ENCODE measurements at places on chromosomes 6 and 20. TPM values are rescaled to one million over a fixed set of nuclear protein-coding genes. Genes with fewer than 3 reads are reported as not detected.

DNA sequence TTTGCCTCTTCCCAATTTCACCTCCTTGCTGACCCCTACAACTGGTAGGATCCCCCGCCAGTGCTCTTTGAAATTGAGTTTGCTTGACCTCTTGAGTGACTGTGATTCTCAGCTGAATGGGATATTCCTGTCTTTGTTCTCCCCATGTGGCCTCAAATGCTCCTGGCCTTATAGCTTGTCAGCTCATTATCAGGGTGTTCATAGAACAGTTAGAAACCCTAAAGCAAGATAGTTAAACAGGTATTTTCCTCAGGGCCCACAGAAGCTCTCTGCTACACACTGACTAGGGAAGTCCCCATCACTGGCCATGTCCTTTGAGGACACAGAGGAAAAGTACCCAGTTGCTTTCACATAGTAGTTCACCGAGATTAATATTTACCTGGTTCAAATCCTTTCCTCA, 211.5 kb upstream of the DTNBP1 start:
- no peak overlapping the region for H3K4me3 ChIP-seq
- DNase-seq: no peak
- peaks cover 7% of the 10 kb centered on the region for H3K27me3 ChIP-seq
- peaks cover 24% of the 10 kb centered on the region for H3K4me1 ChIP-seq
- H3K27ac ChIP-seq: no peak overlapping the region

GRCh38 chr20:25320035-25320800, 70.4 kb downstream of the ABHD12 start:
- no peaks in the 10 kb centered on the region for H3K27me3 ChIP-seq
- H3K27ac ChIP-seq: no peak overlapping the region
- H3K4me1 ChIP-seq: peaks cover 2% of the 10 kb centered on the region
- H3K36me3 ChIP-seq: peaks cover 10% of the 10 kb centered on the region
- H3K4me3 ChIP-seq: no peak overlapping the region

The ATP6V1G2 gene
- 2.1 TPM for total RNA-seq

The SPINT3 gene
- total RNA-seq: not detected

DNA sequence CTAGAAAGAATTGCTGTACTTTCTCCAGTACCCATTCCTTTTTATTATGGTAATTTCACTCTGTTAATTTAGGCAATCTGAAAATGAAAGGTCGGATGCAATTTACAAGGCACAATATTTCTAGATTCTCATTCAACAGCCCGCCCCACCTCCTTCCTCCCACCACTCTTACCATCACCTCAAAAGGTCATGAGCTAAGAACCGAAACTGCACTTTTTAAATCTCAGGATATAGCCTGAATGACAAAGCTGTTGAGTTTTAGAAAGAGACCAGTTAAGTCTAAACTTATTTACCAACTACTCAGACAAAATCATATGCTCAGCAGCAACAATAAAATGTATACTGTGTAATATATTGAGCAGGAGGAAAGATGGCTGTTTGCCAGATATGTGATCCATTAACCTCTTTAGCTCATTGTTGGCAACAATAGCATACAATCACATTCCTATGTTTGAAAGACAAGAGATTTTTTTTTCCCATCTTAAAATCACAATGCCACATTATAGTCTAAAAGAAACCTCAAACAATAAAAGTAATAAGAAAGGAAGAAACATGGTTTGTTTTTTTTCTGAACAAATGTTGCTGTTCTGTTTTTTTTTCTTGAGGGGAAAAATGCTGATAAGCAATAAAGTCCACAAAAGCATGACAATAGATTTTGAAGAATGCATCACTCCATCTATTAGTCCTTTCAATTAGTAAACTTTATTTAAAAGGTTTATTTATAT, 1.6 kb upstream of the HS3ST5 start:
- DNase-seq: no peak
- no peak overlapping the region for H3K27ac ChIP-seq
- H3K36me3 ChIP-seq: no peaks in the 10 kb centered on the region
- no peak overlapping the region for H3K4me3 ChIP-seq
- peaks cover 2% of the 10 kb centered on the region for H3K4me1 ChIP-seq

DNA sequence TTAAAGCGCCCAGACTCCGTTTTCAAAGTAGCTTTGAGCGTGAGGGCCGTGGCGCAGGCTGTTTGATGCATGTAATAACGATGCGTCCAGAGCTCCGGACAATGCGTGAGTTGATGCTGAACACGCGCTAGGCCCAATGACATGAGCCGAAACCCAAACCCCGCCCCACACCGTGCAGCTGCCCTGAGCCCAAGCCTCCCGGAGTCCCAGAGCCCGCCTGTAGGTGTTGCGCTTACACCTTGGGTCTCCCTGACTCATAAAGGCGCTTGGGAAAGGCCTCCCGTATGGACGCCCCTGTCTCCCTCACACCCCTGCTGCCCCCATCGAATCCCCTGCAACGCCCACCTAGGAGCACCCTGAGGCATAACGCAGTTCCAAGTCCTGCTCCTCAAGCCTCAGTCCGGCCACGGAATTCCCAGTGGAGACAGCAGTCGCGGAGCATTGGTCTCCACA, 87.6 kb downstream of the ERMARD start:
- H3K4me3 ChIP-seq: no peak overlapping the region
- no peak for DNase-seq
- H3K27ac ChIP-seq: no peak overlapping the region
- no peaks in the 10 kb centered on the region for H3K36me3 ChIP-seq
- H3K4me1 ChIP-seq: no peaks in the 10 kb centered on the region

The SLC17A2 gene
- total RNA-seq: 0.07 TPM

The FRK gene
- total RNA-seq: 0.05 TPM

- peak; percentile 53 for DNase-seq
- H3K36me3 ChIP-seq: peaks cover 6% of the 10 kb centered on the region
- peak overlapping the region; percentile 61 for H3K27ac ChIP-seq
- no peaks in the 10 kb centered on the region for H3K27me3 ChIP-seq
Observed at GRCh38 chr6:90347411-90347851, 50.8 kb upstream of the BACH2 start.

DNA sequence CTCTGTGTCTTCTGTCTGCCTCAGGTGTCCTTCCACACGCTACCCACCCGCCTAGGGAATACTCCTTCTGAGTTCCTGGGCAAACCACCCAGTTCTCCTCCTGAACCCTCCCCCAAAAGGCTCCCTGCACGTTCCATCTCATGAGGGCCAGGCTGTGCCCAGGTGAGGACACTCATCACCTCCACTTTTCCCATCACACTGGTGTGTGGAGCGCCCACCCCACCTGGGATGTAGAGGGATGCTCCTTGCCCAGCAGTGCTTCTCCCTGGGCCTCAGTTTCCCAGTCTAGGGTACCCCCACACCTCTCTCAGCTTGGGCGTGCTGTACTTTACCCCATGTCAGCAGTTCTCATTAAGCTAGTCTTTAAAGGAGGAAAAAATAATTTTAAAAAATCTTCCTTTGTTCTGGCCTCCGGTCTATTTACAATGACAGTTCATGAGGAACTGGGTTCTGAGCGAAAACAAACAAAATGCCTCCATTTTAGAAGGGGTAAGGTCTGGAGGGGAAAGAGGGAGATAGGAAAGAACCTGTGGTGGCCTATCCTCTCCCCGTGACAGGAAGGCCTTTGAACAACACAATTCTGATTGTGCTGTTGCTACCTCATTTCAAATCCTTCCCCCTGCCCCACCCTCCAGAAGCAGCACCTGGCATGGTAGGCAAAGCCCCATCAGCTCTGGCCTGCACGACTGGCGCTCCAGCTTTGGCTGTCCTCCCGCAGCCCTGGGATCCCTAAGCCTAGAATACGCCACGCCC, 1.7 kb upstream of the C20orf203 start:
- H3K27ac ChIP-seq: no peak overlapping the region
- H3K27me3 ChIP-seq: no peaks in the 10 kb centered on the region
- H3K4me1 ChIP-seq: peaks cover 14% of the 10 kb centered on the region
- no peaks in the 10 kb centered on the region for H3K36me3 ChIP-seq
- no peak overlapping the region for H3K4me3 ChIP-seq

- DNase-seq: no peak
- H3K27ac ChIP-seq: no peak overlapping the region
- no peaks in the 10 kb centered on the region for H3K36me3 ChIP-seq
- H3K27me3 ChIP-seq: peaks cover 2% of the 10 kb centered on the region
- no peak overlapping the region for H3K4me3 ChIP-seq
- no peaks in the 10 kb centered on the region for H3K4me1 ChIP-seq
Observed at GRCh38 chr6:133262804-133263203, 21.6 kb downstream of the EYA4 start.

DNA sequence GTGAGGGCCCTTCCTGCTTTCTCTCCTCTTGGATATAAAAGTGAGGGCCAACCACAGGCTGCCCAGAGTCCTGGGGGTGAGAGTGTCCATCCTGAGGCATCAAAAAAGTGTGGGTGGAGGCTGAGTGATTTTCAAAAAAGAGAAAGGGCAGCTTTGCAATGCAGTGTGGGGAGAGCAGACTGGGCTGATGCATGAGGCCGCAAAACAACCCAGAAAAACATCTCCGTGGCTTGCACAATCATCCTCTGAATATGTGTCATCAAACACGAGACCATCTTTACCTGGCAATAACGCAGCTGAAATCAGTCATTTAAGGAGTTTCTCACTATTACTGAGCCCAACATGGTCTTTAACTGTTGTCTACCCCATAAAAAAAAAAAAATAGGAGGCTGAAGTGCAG, 191.2 kb upstream of the SOX4 start:
- no peak overlapping the region for H3K27ac ChIP-seq
- peaks cover 13% of the 10 kb centered on the region for H3K4me1 ChIP-seq

The NOX3 gene
- not detected for total RNA-seq

The C6orf136 gene
- 26.5 TPM for total RNA-seq

GRCh38 chr6:135993361-135993760, 141.9 kb downstream of the PDE7B start:
- H3K4me1 ChIP-seq: no peaks in the 10 kb centered on the region
- DNase-seq: no peak
- peaks cover 2% of the 10 kb centered on the region for H3K27me3 ChIP-seq
- no peak overlapping the region for H3K4me3 ChIP-seq

The DNMT3B gene
- 1.6 TPM for total RNA-seq

DNA sequence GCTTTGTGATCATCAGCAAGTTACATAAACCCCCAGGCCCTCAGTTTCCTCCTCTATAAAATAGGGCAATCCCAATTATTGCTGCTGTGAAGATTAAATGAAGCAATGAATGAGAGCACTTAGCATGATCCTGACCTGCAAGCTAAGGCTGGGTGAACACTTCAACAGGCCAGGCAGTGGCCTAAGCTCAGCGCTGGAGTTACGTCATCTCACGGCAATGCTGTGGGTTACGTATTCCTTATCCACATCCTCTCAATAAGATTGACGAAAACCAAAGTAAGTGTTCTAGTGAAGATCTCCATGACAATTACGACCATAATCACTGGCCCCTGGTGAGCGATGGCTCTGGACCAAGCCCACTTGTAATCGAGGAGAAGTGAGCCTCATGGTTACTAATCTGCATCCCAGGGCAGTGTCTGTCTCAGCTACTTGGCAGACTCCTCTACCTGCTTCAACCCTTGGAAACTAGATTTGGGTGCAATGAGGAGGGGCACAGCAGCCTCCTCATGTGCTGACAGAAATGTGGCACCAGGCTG, 274.1 kb upstream of the ARID1B start:
- H3K4me3 ChIP-seq: no peak overlapping the region
- DNase-seq: no peak
- H3K36me3 ChIP-seq: no peaks in the 10 kb centered on the region
- H3K27me3 ChIP-seq: peaks cover 1% of the 10 kb centered on the region
- no peaks in the 10 kb centered on the region for H3K4me1 ChIP-seq
- H3K27ac ChIP-seq: no peak overlapping the region

GRCh38 chr20:407953-408842, at the start of gene RBCK1:
Gene RBCK1 (plus strand): TSS chr20:408299. CDS start chr20:408758, 459 bp downstream.
- H3K4me3 ChIP-seq: peak within 1 kb of the TSS; percentile 79
- H3K27ac ChIP-seq: peak within 1 kb of the TSS; percentile 87
- peaks cover 41% of the 10 kb centered on the region for H3K36me3 ChIP-seq
- peak; percentile 94 for DNase-seq
- no peaks in the 10 kb centered on the region for H3K27me3 ChIP-seq

- no peaks in the 10 kb centered on the region for H3K27me3 ChIP-seq
- no peak overlapping the region for H3K4me3 ChIP-seq
- peaks cover 67% of the 10 kb centered on the region for H3K36me3 ChIP-seq
- H3K27ac ChIP-seq: no peak overlapping the region
- DNase-seq: no peak
- peaks cover 30% of the 10 kb centered on the region for H3K4me1 ChIP-seq
Observed at GRCh38 chr6:33686981-33687975, 24.2 kb downstream of the UQCC2 start.

The FAM209B gene
- total RNA-seq: 0.43 TPM

GRCh38 chr20:44759595-44759994, 13.9 kb downstream of the KCNK15 start:
- no peak overlapping the region for H3K27ac ChIP-seq
- no peak for DNase-seq
- H3K36me3 ChIP-seq: no peaks in the 10 kb centered on the region
- no peaks in the 10 kb centered on the region for H3K4me1 ChIP-seq
- H3K4me3 ChIP-seq: no peak overlapping the region

The CST7 gene
- 10.7 TPM for total RNA-seq

The HLA-DOB gene
- total RNA-seq: 1.6 TPM

GRCh38 chr6:101747716-101748115, 354.2 kb downstream of the GRIK2 start:
- DNase-seq: no peak
- no peaks in the 10 kb centered on the region for H3K36me3 ChIP-seq
- H3K27me3 ChIP-seq: no peaks in the 10 kb centered on the region
- no peak overlapping the region for H3K27ac ChIP-seq

GRCh38 chr20:21522481-21523280, 8.8 kb upstream of the NKX2-2 start:
- H3K27ac ChIP-seq: no peak overlapping the region
- H3K4me3 ChIP-seq: peak overlapping the region; percentile 24
- H3K27me3 ChIP-seq: peaks cover 84% of the 10 kb centered on the region

GRCh38 chr20:15236812-15237211, 899.4 kb upstream of the FLRT3 start:
- no peak overlapping the region for H3K27ac ChIP-seq
- no peak overlapping the region for H3K4me3 ChIP-seq
- H3K4me1 ChIP-seq: no peaks in the 10 kb centered on the region
- no peaks in the 10 kb centered on the region for H3K36me3 ChIP-seq
- DNase-seq: peak; percentile 35
- no peaks in the 10 kb centered on the region for H3K27me3 ChIP-seq

- DNase-seq: no peak
- no peaks in the 10 kb centered on the region for H3K4me1 ChIP-seq
- H3K27ac ChIP-seq: no peak overlapping the region
- H3K4me3 ChIP-seq: no peak overlapping the region
Observed at GRCh38 chr6:136641166-136641565, 90.9 kb upstream of the MAP7 start.

DNA sequence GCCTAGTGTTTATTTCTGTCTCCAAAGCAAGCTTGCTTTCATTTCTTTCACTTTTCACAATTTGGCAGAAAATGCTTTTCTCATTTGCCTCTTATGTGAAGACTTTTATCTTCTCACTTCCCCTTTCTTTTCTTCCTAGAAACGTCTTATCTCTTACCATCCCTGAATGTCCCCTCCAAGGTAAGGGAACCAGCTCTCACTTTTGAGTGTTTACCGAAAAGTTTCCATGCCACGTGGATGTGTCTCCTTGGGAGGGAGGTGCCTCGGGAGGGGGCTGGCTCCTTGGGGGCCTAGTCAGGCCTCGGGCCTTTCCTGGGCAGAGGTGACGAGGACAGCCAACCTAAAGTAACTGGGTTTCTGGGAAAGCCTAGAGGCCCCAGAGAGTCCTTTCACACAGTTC, 127.4 kb downstream of the CD24 start:
- H3K27me3 ChIP-seq: peaks cover 18% of the 10 kb centered on the region
- no peak overlapping the region for H3K4me3 ChIP-seq
- no peak overlapping the region for H3K27ac ChIP-seq
- no peaks in the 10 kb centered on the region for H3K36me3 ChIP-seq
- H3K4me1 ChIP-seq: no peaks in the 10 kb centered on the region

GRCh38 chr6:124962639-124963415, 590 bp downstream of the RNF217 start:
- peaks cover 21% of the 10 kb centered on the region for H3K4me1 ChIP-seq
- DNase-seq: peak; percentile 38
- no peaks in the 10 kb centered on the region for H3K36me3 ChIP-seq
- H3K27ac ChIP-seq: no peak overlapping the region
- peaks cover 42% of the 10 kb centered on the region for H3K27me3 ChIP-seq

All from activated CD4-positive, alpha-beta T cell treated with anti-CD3 and anti-CD28 coated beads for 36 hours (primary cell).